ENCODE measurements at places on chromosomes 2 and 18. TPM values are rescaled to one million over a fixed set of nuclear protein-coding genes. Genes with fewer than 3 reads are reported as not detected.

DNA sequence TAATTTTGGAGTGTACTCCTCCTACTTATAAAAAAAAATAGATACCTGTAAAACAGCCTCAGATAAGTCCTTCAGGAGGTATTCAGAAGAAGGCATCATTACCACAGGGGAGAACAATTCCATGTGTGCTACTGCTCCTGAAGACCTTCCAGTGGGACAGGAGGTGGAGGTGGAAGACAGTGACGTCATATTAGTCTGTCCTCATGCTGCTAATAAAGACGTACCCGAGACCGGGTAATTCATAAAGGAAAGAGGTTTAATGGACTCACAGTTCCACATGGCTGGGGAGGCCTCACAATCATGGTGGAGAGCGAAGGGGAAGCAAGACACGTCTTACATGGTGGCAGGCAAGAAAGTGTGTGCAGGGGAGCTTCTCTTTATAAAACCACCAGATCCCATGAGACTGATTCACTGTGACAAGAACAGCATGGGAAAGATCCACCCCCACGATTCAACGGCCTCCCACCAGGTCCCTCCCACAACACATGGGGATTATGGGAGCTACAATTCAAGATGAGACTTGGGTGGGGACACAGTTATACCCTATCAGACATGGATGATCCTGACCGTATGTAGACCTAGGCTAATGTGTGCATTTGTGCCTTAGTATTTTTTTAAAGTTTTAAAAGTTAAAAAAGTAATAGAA is 98.4 kb downstream of the NDUFA10 start:
- DNase-seq: no peak
- H3K27ac ChIP-seq: no peak overlapping the region
- H3K4me1 ChIP-seq: no peaks in the 10 kb centered on the region
- no peaks in the 10 kb centered on the region for H3K27me3 ChIP-seq
- H3K36me3 ChIP-seq: no peaks in the 10 kb centered on the region

GRCh38 chr2:30923623-30924022 is 116.4 kb upstream of the CAPN13 start:
- H3K4me3 ChIP-seq: no peak overlapping the region
- no peaks in the 10 kb centered on the region for H3K4me1 ChIP-seq
- peaks cover 2% of the 10 kb centered on the region for H3K27me3 ChIP-seq
- no peaks in the 10 kb centered on the region for H3K36me3 ChIP-seq

DAW1 gene
- polyA plus RNA-seq: 0.79 TPM

- H3K27ac ChIP-seq: no peak overlapping the region
- no peaks in the 10 kb centered on the region for H3K27me3 ChIP-seq
- no peak for DNase-seq
- H3K4me1 ChIP-seq: peaks cover 27% of the 10 kb centered on the region
- H3K36me3 ChIP-seq: no peaks in the 10 kb centered on the region
Measured at GRCh38 chr18:13810950-13811485, 12.9 kb upstream of the MC5R start.

HRH4 gene
- 0.19 TPM for polyA plus RNA-seq

GRCh38 chr2:34848691-34849090 is 1249.6 kb upstream of the FAM98A start:
- DNase-seq: no peak
- H3K27ac ChIP-seq: no peak overlapping the region
- no peak overlapping the region for H3K4me3 ChIP-seq
- no peaks in the 10 kb centered on the region for H3K36me3 ChIP-seq
- H3K27me3 ChIP-seq: no peaks in the 10 kb centered on the region
- H3K4me1 ChIP-seq: no peaks in the 10 kb centered on the region

GRCh38 chr18:72634500-72634899 is 90.4 kb upstream of the CBLN2 start:
- H3K36me3 ChIP-seq: no peaks in the 10 kb centered on the region
- DNase-seq: no peak
- no peaks in the 10 kb centered on the region for H3K4me1 ChIP-seq
- H3K27ac ChIP-seq: no peak overlapping the region
- H3K27me3 ChIP-seq: no peaks in the 10 kb centered on the region

Measured in large intestine (tissue), 12 donors.